Stimulated activated naive B cell treated with anti-CD40 and anti-IgM and Interleukin-4, amounts not matched to agents 10 μg/mL and 1 μg/mL and 100 μg/mL, for 72 hours (primary cell): ENCODE measurements at places on chromosomes 7 and 10.

DNA sequence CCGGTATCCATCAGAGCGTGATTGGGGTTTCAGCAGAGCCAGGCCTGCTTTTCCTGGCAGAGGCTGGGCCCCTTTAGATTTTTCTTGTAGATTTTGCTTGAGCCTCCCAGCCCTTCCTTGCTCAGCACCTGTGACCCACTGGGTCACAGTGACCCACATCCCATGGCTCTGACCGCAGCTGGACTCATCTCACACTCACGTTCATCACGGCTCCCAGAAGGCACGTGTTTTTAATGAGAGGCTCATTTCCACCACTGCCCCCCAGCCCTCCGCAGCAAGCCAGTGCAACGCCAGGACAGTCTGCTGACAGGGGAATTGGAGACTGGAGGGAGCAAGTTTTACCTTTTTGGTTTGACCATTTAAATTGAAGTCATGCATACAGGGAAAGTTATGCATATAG is 155.7 kb downstream of the CUX1 start:
- DNase-seq = no peak

DNA sequence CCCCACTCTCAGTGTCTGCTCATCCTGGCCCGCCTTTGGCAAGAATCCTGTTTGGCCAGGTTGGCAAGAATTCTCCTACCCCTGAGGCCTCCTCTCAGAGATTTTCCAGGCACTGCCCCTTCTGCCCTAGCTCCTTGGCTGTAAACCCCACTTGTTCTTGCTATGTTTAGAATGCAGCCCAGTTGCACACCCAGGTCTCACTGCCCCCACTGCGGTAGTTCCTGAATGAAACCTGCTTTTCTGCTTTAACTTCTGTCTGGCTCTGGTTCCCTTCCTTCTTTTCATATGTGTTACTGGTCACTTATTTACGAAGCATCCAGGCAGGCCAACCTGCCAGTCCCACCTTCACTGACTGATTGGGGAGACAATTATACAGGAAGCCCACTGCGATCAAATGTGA is 576.9 kb downstream of the GLRX3 start:
- DNase-seq = no peak

DNA sequence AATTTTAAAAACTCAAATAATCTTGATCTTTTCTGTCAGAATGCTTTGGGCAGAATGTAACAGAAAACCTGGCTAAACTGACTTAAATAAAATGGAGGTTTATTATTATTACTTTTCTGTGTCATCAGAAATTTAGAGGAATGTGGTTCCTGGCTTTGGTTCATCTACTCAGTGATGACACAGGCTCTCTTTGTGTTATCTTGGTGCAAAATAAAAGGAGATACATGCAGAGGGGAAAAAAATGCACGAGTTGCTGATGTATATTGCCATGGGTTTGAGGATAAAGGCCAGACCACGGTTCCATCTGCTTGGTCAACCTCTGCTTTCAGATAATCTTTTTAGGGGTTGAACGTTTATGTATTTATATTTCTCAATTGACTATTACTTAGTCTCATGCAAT is 181.4 kb downstream of the SUGCT start:
- DNase-seq = no peak

- DNase-seq = no peak
Observed at GRCh38 chr7:41979834-41980307, 257.1 kb downstream of the GLI3 start.

DNA sequence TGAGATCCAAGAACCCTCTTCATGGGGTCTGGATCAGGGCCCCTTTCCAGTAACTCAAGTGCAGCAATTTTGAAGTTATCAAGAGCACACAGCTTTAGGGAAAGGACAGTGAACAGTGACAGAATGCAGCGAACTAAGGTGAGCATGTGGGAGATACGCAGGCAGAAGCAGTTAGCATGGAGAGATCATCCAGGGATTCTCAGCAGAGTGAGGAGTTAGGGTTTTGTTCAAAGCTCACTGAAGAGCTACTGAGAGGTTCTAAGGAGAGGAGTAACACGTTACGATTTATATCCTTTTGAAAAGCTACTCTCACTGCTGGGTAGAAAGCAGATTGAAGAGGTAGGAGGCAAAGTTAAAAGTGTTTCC is 83.6 kb upstream of the MPP7 start:
- no peak for DNase-seq

- DNase-seq = no peak
Observed at GRCh38 chr10:59971915-59972314, 65.6 kb upstream of the CCDC6 start.
